Right lobe of liver (tissue), 6 donors: ENCODE measurements at places on chromosomes 6 and 20. TPM values are rescaled to one million over a fixed set of nuclear protein-coding genes. Genes with fewer than 3 reads are reported as not detected.

DNA sequence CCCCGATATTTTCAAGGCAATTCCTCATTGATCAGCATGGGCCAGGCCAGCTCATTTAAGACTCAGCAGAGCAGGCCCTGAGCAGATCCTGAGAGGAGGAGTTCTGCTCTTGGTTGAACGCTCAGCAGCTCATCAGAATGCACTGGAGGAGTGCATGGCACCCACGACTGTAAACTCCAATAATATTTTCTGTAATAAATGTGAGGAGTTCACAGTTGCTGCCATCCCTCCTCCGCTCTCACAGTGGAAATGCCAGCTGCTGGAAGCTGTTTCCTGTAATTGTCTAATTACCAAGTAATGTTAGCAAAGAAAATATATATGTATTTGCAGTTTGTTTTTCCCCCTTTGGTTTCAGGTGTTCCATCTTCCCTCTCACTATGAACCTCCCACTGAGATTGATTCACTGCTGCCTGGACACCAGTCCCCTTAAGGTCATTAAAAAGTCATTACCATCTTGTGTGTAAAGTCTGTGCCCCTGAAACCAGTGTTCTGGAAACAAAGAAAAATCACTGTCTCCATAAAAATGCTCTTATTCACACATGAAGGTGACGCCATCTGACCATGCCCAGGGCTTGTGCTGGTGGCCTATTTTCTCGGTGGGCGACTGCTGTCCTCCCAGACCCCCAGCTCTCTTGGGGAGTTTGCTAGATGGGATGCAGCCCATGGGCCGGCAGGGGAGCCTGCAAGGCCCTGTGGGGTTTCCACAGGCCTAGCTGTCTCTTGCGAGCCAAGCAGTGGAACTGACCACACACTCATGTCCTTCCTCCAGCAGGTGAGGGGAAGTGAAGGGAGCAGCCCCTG is 374.2 kb downstream of the ZFAND3 start:
- DNase-seq: no peak

DNA sequence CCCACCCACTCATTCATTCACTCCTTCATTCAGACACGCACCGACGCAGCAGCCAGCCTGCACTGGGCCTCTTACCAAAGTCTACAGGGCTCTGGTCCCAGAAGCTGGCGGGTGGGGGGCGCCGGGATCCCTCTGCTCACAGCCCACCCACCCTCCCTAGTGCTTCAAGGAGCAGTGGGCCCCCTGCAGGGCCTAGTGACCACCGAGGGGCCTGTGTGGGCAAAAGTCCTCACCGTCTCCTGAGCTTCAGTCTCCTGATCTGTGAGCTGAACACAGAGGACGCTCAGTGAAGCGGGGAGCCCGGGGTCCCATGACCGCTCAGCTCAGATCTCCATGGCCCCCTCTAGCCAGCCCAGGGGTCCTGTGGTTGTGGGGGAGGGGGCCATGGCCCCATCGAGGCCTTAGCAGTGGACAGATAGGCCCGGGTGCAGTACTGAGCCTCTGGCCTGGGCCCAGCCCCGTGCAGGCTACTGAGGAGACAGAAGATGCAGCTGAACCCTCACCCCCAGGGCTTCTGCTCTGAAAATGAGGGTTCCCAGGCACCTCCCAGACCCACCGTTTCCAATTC is 33.4 kb upstream of the MRGBP start:
- peak; percentile 26 for DNase-seq

DNA sequence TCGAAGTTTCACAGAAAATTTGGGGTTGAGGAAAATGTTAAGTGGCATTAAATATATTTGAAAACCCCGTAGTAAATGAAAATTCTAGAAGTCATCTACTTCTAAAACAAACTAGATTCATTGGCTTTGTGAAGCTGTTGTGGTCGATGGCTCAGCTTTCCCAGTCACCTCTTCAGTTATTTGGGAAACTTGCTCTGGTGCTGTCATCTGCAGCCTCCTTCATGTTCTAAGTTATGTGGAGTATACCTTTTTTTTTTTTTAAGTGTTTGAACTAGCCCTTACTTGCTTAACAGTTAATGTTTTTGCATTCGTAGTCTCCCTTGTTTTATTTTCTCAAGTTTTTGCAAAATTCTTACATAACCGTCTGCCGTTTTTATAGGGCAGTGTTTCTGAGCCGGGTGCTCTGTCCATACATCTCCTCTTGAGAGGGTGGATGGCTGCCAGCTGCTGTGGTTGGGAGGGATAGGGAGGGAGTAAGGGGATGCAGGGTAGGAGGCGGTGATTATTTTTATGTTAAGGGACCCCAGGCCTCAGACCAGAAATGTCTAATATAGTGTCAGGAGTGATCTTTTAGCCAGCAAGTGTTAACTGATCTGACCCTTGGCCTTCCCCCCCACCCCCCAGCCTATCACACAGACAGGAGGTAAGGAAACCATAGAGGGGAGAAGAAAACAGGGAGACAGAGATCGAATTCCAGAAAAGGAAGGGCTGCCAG is 7.1 kb downstream of the RREB1 start:
- DNase-seq: no peak

DNA sequence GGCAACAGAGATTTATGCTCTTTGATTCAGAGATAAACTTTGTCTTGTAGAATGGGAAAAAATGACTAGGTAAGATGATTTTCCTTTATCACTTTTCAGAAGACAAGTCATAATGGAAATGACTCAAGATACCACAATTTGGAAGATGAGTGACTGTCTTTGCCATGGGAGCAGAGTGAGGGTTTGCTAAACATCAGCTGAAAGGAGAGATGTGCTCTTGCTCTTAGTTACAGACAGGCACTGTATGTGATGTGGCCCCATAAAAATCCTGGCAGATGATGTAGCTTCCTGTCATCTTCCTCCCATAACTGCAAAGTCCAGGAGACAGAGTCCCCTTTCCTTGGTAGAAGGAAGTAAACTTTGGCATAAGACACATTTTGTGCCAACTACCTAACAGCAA is 47.6 kb downstream of the BACH2 start:
- no peak for DNase-seq

DNA sequence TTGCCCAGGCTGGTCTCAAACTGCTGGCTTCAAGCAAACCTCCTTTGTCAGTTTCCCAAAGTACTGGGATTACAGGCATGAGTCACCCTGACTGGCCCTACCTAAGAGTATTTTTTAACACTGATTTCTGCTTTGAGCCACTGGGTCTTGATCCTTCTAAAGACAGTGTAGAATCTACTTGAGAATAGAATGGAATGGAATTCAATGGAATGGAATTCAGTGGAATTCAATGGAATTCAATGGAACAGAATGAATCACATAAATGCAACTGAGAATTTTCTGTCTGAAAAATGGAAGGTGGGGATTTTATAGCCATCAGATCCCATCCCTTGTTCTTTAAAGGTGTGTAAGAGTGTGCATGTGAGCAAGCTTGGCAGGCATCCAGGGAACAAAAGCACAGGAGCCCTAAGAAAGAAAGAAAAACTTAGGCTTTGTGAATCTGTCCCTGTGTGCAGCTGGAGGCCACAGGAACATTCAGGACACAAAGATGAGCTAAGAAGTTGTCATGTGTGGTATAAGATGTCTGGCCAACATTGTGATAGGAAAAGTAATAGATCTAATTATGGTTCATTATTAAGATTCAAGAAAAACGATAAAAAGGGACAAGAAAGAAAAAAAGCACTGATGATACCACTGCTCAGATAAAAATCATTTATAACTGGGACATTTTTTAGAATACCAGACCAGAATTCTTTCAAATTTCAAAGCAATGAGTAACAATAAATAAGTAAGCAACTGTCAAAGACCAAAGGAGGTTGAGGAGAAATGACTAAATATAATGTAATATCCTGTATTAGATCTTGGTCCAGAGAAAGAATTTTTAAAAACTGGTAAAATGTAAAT is 681.0 kb upstream of the GJE1 start:
- no peak for DNase-seq

GRCh38 chr6:111461860-111462259 is 21.2 kb downstream of the REV3L start:
- no peak for DNase-seq

DNA sequence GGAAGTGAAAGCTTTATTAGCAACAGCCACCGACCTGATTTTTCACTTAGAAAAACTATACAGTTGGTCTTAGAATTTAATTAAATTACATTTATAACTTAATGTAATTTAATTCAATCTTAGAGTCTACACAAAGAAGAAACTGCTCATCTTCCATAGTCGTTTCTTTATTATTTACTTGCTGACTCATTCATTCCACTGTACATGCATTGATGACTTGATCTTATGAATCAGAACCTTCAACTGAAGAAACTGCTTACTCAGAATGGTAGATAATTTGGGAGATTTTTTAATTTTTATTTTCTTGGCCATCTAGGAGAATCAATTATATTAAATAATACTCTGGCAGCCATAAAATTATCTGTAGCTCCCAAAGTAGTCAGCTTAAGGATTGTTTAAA is 1021.6 kb upstream of the FLRT3 start:
- DNase-seq: no peak

- no peak for DNase-seq
Observed at GRCh38 chr20:428658-429200, 20.6 kb downstream of the RBCK1 start.

DNA sequence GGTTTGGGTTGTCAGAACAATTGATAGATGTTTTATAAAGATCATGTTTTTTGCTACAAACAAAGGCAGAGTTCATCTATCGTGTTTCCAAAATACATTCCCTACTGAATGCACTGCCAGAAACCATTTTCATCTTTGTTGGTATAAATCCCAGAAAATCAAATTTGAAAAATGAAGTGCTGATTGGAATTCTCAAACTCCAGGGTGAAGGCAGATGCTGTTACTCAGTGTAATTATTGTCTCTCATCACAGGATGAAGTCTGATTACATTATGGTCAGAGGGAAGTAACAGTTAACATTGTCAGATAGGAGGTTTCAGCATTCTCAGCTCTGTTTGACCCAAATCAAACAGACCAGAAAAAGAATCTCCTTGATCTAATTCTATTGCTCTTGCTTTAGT is 198.4 kb upstream of the KCNK16 start:
- no peak for DNase-seq

- no peak for DNase-seq
Observed at GRCh38 chr20:21702553-21703470, 2.7 kb upstream of the PAX1 start.

- DNase-seq: no peak
Observed at GRCh38 chr6:40510442-40510841, 76.7 kb downstream of the LRFN2 start.

- no peak for DNase-seq
Observed at GRCh38 chr6:125111219-125111983, 42.2 kb upstream of the TPD52L1 start.

- no peak for DNase-seq
Observed at GRCh38 chr6:75183099-75183541, 22.7 kb downstream of the COL12A1 start.

DNA sequence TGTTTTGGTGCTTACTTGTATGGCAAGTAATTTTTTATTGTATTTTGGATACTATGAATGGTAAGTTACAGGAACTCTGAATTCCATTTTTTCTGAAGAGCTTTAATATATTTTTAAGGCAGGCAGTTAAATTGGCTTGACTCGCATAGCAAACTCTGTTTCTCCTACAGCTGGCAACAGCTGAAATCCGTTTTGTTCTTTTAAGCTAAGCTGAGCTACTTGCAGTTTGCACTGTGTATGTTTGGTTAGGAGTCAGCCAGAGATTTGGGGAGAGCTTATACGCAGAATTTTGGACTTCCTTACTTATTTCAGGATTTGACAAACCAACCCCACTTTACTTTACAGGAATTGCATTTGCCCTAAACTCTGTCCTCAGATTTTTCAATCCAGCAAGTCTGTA is 179.1 kb downstream of the COL19A1 start:
- no peak for DNase-seq

GRCh38 chr20:19275630-19276071 is 63.2 kb downstream of the SLC24A3 start:
- no peak for DNase-seq

- DNase-seq: no peak
Observed at GRCh38 chr6:29696147-29697125, 15.5 kb upstream of the ZFP57 start.

DNA sequence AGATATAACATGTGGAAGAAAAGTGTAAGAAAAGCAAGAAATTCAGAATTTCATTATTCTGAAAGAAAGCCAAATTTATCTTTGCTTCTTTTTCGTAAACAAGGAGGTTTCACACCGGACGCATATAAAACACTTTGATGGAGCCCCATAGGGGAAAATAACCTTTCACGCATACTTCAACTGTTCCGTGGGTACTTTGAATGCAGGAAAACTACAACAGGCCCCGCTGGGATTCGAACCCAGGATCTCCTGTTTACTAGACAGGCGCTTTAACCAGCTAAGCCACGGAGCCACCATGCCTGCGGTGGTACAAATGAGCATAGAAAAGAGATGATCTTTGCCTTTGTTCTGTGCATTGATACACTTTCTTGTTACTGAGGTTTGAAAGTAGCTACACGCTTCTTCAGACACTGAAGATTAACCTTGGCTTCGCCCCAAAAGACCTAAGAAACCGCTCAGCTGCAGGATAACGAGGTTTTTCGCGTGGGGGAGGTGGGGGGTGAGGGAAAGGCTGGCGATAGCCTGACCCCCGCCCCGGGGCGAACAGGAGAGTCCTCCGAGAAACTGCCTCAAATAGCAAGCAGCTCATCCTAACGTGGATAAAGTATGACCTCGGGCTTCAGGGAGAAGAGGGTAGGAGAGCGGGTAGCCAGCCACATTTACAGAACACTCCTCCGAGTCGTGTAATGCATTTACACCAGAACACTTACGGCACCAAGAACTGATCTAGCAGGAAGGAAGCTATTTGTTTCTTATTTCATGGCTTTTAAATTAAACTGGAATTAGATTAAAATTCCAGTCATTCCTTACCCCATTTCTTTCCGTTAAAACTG is 5.3 kb upstream of the HMGN4 start:
- peak; percentile 87 for DNase-seq

TMEM200A gene
- total RNA-seq: not detected

TCF15 gene
- not detected for total RNA-seq

TSHZ2 gene
- total RNA-seq: 14.2 TPM

AGER gene
- 1.4 TPM for total RNA-seq

TMEM74B gene
- 0.61 TPM for total RNA-seq

CST3 gene
- 679 TPM for total RNA-seq

BCAS1 gene
- 0.19 TPM for total RNA-seq

SAMD3 gene
- total RNA-seq: 0.25 TPM
